BE2C (cell line): ENCODE measurements at places on chromosomes 13 and 19.

DNA sequence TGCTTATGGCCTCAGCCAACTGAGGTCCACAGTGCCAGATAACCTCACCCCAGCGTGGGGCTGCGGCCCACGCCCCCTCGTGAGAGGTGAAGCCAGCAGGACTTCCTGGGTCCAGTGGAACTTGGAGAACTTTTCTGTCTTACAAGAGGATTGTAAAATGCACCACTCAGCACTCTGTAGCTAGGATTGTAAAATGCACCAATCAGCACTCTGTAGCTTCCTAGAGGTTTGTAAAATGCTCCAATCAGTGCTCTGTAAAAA is 109.1 kb downstream of the AKAP11 start:
- no peak for DNase-seq

GRCh38 chr19:39127812-39128515 is 2.4 kb downstream of the PAK4 start:
- no peak for DNase-seq

- DNase-seq = no peak
Measured at GRCh38 chr19:1012334-1012733, 8.6 kb downstream of the TMEM259 start.

- DNase-seq = no peak
Measured at GRCh38 chr13:112588490-112589297, 741 bp upstream of the TUBGCP3 start.

- DNase-seq = no peak
Measured at GRCh38 chr13:53135301-53135700, 106.7 kb downstream of the OLFM4 start.

DNA sequence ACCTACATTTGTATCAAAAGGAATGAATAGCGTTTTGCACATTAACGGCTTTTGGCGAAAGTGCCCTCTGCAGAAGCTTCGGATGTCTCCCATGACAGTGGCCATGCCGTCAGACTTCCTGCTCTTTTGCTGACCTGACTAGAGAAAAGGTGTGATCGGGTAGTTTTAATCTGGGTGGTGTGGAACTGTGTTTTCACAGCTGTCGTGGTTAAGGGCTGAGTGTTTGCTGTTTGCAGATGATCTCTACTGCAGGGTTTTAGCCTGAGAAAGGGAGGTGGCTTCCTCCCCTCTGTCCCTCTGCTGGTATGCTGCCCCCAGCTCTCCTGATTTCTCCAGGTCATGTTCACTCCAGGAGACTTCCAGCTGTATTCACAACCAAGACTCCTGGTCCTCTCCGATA is 22.4 kb downstream of the ZNF71 start:
- DNase-seq = no peak

DNA sequence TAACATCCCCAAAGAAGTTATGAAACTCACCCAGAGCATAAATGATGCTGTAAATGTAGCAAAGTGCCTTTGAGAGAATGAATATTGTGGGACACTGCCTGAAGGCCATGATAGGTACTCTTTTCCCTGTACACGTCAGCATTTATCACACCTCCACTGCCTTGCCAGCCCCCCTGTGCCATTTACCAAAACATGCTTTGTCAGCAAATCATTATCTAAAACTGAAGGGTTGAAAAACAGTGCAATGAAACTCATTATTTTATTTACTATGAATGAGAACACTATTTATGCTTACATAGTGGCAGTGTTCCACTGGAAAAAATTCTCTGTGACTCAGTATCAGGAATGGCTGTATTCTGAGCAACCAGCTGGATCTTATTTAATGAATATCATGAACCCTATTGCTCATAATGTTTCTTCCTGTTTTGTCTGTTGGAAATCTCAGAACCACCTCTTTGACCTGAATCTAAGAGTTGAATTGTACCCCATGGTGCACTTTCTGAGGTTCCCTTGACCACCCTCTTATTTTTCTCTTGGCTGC is 564.1 kb downstream of the DCT start:
- DNase-seq = no peak

DNA sequence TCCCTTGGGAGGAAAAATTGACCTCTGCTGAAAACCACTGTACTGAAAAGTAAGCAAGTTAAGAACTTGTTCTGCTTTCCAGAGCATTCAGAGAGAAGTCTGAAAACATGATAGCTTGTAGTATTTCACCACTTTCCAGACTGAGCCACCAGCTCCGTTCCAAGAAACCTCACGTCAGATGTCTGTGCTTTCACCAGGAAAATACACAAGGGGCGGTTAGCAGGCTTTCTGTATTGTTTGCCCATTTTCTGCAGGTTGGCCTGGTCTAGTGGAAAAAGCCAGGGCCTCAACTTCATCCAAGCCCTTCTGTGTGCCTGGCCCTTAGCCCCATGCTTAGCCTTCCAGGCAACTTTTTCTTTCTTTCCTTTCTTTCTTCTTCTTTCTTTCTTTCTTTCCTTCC is 36.4 kb downstream of the RXFP2 start:
- no peak for DNase-seq

- peak; percentile 37 for DNase-seq
Measured at GRCh38 chr19:447816-448560, 12.8 kb downstream of the SHC2 start.

DNA sequence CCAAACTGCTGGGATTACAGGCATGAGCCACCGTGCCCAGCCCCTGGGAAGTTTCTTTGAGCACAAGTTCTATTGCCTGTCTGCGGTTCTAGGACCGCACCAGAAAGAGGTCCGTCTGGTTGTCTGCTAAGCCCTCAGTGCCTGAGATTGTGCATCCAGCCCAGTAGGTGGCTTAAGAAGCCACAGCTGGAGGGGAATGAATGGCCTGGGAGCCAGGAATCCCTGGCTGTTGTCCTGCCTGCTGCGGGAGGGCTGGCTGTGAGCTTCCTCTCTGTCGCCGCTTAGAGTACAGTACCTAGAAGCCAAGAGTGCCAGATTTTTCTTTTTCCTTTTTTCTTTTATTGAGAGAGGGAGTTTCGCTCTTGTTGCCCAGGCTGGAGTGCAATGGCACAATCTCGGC is 4.2 kb upstream of the TYK2 start:
- DNase-seq = no peak

GRCh38 chr13:78298657-78299056 is 304.7 kb downstream of the POU4F1 start:
- no peak for DNase-seq

DNA sequence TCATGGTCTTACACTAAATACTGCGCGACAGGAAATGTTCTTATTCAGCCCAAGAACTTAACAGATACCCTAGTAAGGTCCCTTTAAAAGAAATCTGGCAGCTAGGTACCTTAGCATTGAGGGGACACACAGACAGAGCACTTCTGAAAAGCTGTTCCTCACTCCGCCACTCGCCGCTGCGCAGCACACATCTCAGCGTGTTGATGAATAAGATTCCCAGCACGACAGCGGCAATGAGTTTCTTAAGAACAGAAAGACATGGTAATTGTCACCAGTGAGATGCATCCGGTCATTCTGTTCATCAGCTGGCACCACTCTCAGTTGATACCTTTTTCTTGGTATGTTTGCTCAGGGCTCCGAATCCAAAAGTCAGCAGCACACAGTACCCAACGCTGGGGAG is 39.9 kb downstream of the TMTC4 start:
- no peak for DNase-seq

DNA sequence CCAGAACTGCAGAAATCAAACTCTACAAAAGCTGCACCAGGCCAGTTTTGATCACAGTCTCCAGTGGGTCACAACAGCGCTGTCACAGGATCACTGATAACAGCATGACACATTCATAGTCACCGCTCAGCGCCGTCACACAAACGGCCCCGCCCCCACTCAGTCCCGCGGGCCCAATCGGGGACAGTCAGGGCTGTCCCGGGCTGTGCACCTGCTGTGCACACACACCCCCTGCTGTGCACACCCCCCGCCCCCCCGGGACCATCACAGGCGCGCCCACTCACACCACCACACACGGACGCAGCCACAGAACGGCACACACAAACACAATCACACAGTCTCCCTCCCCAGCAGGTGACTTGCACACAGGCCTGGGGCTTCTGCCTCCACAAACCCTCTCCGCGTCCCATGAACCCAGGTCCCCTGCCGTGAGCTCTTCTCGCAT is 435 bp upstream of the ZNF382 start:
- DNase-seq = peak; percentile 77

GRCh38 chr19:57888107-57888559 is 704 bp downstream of the ZNF814 start:
- DNase-seq = no peak

- DNase-seq = no peak
Measured at GRCh38 chr19:19507354-19507753, 8.0 kb downstream of the TSSK6 start.

- no peak for DNase-seq
Measured at GRCh38 chr19:14325863-14326262, 55.4 kb upstream of the ADGRE5 start.

GRCh38 chr19:6527893-6528543 is 2.8 kb upstream of the TNFSF9 start:
- no peak for DNase-seq

GRCh38 chr19:55552620-55553019 is 7.3 kb upstream of the SBK3 start:
- DNase-seq = no peak

DNA sequence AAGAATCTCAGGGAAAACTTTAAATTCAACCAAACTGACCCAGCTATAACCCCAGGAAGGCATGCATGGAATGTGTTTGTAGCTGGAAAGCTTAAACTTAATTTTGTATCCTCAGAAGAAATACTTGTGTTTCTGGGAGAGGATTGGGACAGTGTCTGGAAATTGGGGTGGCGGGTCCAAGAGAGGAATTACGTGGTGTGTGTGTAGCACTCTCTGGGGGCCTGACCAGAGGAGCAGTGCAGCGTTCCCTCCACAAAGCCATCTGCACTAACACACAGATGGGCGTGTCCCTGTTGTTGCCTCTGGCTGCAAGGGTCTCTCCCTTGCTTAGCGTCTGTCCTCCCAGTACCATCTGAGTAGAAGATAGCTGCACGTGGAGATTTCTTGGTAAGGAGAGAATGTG is 6.4 kb downstream of the GARRE1 start:
- peak; percentile 67 for DNase-seq
